NCI-H226 (cell line): ENCODE measurements at places on chromosomes 5 and 9.

DNA sequence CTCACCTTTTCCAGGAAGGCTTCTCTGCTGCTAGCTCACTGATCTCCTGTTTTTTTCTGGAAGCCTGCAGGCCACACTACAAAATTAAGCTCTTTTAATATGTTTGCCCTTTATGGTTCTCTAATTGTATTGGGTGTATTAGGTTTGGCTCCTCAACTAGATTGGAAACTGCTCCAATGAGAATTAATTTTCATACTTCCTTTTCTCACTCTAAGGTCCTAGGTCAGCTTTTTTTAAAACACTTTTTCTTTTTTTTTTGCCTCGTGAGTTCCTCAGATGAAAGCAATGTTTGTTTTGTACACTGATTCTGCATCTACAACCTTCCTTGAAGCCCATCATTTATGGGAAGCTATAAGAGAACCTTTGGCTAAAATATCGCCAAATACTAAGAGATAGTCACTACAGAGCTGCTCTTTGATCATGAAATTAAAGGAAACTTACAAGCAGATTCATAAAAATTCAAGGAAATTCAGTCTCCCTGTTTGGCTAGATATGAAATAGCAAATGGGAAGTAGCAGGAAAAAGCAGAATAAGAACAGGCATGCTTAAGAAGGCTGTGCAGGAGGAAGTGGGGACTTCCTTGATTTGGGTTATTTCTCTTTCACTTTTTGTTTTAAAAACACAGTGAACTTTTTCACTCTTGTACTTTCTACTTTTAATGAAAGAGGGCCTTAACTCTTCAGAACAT is 55.2 kb upstream of the FYB1 start:
- no peak for DNase-seq

GRCh38 chr5:59600153-59600552 is 293.4 kb downstream of the PDE4D start:
- no peak for DNase-seq

DNA sequence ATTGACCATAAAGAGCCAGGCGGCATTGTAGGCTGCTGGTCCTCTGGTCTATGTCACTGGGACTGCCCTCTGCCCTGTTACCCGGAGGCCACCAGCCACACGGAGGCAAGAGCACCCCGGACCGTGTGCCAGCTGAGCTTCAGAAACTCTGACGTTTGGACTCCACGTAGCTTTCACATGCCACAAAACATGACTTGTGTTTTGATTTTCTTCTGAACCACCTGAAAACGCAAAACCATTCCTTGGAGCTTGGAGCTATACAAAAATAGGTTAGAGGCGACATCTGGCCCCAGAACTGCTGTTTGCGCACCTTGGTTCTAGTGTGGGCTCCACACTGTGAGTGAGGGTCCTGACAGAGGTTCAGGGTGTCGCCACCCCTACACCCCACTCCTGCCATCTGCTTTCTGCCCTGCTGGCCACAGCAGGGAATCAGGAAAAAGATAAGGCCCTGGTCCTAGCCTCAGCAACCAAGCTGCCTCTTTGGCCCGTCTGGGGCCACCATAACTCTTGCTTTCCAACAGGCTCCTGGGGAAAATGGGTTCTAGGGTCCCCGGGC is 151.3 kb upstream of the IRX2 start:
- no peak for DNase-seq

DNA sequence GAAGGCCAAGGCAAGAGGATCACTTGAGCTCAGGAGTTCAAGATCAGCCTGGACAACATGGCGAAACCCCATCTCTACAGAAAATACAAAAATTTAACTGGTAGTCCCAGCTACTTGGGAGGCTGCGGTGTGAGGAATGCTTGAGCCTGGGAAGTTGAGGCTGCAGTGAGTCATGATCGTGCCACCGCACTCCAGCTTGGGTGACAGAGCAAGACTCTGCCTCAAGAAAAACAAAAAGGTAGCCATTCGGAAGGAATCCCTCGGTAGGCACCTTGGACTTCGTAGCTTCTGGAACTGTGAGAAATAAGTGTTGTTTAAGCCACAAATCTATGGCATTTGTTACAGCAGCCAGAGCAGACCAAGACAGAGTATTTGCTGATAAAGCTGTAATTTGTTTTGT is 174.2 kb downstream of the DCP2 start:
- no peak for DNase-seq

- DNase-seq = no peak
Measured at GRCh38 chr5:129384736-129385135, 75.4 kb upstream of the ADAMTS19 start.

GRCh38 chr5:65142511-65143011 is 339.2 kb downstream of the ADAMTS6 start:
- DNase-seq = peak; percentile 51

DNA sequence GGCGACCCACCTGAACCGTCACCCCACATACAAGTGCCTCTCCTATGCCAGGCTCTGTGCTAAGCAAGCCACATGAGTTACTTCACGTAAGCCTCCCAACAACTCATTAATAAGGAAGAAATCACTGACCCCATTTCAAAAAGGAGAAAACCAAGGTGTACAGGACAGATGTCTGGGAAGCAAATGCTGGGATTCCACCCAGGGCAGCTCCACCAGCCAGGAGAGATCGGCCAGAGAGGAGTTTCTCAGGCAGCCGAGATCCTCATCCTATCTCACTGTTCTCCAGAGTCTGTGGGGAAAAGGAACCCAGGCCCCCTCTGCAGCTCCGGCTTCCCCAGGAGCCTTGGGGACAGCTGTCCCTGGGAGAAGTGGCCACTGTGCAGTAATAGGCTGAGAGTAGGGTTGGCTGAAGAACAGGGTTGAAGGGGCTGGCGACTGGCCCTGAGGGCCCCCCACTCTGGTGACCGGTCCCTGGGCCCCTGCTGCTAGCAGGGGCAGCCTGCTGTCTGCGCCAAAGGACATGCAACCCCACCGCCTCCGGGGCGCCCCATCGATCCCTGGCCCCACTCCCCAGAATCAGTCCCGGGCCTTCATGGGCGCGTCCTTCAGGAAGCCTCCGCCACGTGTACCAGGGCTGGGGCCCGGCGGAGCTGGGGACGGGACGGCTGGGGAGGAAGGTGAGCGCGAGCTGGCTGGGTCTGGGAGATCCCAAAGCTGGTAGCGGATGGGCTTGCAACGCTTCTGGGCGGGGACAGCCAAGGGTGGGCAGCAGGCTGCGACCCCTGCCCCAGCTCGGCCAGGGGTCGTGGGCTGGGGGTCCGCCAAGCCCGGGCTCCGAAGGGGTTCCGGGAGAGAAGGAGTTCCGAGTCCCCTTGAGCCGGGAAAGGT is 44.1 kb upstream of the STXBP1 start:
- no peak for DNase-seq

GRCh38 chr5:61357745-61358144 is 25.7 kb downstream of the ZSWIM6 start:
- no peak for DNase-seq

GRCh38 chr9:120365386-120365785 is 214.6 kb downstream of the CDK5RAP2 start:
- DNase-seq = no peak

- DNase-seq = no peak
Measured at GRCh38 chr5:74185599-74185998, 454.9 kb downstream of the ENC1 start.

DNA sequence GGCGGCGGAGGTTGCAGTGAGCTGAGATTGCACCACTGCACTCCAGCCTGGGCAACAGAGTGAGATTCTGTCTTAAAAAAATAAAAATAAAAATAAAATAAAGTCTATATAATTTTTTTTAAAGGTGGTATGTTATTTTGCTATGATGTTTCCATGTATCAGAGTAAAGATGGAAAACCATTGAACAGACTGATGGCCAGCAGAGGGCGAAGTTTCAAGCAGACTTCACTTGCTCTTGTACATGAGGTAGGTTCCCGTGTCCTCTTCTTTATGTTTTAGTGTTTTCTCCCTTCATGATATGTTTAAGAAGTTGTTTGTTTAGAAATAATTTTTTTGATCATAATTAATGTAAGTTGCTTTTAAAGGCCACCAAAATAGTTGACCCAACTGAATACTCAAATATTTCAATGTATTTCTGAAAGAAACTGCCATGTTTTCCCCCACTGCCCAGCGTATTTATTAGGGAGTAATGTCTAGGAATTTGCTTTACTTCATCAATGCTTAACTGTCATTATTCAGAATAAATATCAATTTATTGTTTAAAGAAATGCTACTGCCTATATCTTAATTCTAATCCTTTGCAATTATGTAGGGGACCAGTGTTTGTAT is 146.4 kb downstream of the HACD4 start:
- DNase-seq = no peak

DNA sequence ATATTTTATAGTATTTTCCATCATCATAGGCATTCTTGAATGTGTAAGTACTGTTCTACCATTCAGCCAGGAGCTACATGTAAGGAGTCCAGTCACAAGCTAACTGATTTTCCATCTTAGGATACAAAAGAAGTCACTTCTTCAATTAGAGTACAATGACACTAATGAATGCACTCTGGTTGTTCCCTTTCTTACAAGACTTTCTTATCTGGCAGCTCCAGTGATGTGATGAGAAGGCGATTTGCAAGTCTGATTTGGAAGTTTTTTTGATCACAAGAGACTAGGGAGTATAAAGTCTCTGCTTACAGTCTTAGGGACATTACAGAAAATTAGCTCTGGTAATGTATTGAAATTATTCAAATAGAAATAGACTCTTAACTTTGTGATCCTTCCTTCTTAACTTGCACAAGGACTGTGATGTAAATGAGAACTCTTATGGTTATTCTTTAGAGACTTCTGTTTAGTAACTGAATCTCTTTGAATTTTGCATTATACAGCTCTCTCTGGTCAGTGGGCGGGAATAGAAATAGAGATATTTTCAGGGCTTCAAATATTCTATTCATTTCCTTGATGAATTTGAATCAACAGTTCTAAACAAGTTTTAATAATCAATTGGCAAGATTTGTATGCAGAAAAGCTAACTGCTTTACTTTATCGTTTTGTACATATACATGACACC is 130.4 kb upstream of the CDH6 start:
- DNase-seq = no peak

DNA sequence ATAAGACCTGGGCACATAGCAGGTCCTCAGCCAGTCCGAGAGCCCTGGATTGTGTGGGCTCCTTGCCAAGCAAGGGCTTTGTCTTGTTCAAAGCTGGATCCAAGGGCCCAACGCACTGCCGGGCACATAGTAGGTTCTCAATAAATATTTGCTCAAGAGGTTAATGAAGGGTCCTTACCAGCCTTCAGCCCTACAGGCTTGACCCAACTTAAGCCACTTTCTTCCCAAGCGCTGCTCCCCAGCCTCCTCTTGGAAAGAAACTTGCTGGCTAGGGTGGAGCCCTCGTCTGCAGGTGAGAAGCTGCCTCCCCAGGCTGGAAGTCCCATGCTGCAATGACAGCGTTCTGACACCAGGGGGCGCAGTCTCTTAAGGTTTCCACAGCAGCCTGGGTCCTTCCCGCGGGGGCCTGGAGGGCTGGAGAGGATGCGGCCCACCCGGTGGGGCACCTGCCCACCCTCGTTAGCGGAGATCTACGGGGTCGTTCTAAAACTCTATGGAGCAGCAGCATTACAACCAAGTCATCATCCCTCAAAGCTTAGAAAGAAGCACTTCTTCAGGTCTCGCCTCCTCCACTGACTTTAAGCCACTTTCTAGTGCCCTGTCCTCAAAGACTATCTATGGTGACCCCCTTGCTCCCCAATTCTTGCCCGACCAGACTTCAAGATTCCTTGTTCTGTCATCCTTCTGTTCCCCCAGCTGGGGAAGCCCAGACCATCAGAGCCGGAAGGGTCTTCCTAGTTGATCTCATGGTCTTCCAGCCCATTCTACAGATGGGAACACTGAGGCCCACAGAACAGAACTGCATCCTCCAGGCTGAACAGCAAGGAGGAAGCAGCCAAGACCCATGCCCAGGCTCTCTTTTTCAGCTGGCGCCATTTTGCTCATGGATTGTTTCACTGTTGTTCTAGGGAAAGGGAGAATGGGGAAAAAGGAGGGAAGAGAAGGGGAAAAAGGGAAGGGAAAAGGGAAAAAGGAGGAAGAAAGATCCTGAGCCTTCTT is 115.4 kb downstream of the LHX2 start:
- peak; percentile 58 for DNase-seq

- no peak for DNase-seq
Measured at GRCh38 chr9:21404146-21404545, 4.8 kb upstream of the IFNA8 start.

DNA sequence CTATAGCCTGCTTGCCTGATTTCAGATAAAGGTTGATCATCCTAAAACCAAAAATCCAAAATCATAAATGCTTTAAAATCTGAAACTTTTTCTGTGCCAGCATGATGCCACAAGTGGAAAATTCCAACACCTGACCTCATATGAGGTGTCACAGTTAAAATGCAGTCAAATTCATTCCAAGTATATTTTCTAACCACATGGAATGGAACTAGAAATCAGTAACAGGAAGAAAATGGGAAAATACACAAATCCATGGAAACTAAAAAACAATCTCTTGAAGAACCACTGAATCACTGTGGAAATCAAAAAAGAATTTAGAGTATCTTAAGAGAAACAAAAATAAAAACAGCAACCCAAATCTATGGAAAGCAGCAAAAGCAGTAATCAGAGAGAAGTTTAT is 297.5 kb upstream of the COX7C start:
- DNase-seq = no peak

DNA sequence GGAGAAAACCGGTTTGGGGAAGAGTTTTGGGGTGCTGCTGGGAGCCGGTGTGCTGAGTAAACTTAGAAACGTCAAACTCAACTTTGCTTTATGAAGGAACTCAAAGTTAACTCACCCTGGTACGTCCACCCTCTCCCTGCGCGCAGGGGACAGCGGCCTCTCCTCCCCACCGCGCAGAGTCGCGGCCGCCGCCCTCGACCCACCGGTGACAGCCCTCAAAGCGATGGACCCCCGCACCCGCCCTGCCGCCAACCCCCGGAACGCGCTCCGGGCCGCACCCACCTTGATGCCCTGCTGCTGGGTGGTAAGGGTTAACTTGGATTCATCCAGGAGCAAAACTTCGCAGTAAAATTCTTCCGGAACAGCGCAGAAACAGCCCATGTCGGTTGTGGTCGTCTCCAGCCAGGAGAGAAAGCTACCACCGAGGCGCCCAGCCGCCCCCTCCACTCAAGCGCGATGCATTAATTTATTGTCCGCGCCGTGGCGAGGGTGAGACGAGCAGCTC is 366 bp downstream of the EPB41L4A start:
- peak; percentile 24 for DNase-seq

DNA sequence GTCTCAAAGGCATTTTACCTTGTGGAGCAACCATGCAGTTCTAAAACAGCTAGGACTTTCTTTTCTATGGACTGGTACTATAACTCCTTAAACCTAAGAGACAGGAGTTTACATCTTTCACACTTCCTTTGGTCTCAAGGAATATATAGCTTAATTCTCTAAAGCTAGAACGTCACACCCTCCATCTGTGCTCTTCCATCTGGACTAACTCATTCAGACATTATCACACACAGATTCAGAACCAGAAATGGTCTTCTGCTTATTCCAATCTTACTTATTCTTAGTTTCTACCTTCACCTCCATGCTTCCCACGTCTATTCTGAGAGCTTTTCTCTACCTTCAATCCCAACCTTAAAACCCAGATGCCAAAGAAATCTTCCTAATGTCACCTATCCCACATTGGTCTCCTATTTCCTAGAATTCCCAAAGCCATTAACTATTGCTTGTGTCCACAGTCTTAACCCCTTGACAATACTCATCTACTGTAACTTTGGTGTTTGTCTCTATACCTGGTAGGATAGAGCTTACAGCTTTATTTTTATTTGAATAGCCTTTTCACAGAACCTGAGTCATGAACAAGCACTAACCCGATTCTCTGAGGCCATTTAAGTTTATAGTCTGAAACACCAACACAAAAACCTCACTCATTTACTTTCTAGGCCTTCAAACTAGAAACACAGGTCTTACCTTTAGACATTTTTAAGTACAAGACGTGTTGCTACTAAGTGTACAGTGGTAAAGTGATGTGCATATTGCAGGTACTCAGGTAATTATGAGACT is 22.8 kb downstream of the CSNK1A1 start:
- DNase-seq = no peak
